Naive thymus-derived CD8-positive, alpha-beta T cell (primary cell): ENCODE measurements at places on chromosomes 12 and 14. TPM values are rescaled to one million over a fixed set of nuclear protein-coding genes. Genes with fewer than 3 reads are reported as not detected.

DNA sequence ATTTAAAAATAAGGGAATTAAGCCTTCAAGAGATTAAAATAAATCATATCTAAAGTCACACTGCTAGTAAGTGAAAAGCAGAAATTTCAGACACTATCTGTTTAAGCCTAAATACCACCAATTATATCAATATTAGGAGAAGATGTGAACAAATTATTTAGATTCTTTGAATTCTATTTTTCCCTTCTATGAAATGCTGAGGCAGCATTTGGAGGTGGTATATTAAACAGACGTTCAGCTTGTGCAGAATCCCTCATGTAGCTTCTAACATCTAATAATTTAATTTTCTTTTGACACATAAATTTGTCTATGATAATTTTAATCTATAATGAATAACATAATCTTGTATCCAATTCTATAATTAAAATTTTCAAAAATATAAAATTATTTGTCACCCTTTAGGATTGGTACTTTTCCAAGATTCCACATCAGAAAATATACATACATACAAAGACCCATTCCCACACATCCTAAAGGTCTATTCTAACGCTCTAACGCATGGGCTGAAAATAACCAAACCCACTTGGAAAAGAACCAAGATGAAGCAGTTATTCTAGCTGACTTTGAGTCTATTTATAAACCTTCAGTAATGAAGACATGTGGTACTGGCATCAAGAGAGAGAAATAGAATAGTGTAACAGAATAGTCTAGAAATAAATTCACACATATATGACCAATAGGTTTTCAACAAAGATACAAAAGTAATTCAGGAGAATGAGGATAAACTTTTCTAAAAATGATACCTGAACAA, 751.8 kb downstream of the GALC start:
- no peak for DNase-seq

DNA sequence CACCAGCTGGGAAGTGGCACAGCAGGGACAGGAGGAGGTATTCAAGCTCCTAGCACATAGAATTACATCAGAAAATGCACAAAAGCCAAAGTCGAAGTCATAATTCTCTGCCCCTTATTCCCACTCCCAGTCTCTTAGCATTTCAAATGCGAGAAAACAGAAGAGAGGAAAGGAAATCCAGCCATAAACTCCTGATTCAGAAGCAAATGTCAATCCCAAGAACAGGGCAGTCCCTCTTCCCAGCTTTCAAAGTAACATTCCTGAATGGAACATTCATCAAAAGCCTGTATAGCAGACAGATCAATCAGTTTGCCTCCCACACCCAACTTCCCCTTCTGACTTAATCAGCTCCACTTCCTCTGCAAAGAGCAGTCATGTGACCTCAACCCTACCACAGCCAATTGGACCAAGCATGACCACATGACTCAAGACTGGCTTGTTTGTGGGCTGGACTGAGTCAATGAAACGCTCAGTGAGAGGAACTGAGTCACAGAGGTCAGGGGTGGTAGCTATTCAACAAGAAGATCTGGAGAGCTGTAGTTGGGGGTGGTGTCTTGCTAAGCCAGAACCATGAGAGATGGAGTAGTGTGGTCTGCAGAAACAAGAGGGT, 41.4 kb upstream of the TUNAR start:
- DNase-seq, result no peak

ACOT6 gene
- not detected for total RNA-seq

HHIPL1 gene
- total RNA-seq, result 0.34 TPM

DNA sequence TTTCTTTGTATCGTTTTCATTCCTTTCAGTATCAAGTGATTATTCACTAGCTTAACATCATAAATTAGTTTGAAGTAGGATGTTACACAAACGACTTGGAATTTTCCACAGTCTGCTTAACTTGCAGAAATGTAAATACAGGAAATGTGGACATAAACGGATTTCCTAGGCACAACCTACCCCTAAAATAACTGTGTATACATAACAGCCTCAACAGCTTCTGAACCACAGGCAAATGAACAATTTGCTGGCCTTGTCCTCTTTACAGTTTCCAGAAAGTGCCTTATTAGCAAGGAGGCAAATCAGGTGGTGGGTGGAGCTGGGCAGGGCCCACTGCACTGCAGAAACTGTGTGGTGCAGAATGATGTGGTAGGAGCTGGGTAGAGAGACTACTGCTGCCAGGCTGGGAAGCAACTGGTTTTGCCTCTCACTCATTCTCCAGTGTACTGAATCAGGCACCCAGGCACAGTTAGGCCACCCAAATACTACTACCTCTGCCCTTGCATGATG, 14.1 kb downstream of the DRAM1 start:
- DNase-seq, result no peak

GRCh38 chr14:24261969-24262327, 1.0 kb downstream of the TGM1 start:
- no peak for DNase-seq

DNA sequence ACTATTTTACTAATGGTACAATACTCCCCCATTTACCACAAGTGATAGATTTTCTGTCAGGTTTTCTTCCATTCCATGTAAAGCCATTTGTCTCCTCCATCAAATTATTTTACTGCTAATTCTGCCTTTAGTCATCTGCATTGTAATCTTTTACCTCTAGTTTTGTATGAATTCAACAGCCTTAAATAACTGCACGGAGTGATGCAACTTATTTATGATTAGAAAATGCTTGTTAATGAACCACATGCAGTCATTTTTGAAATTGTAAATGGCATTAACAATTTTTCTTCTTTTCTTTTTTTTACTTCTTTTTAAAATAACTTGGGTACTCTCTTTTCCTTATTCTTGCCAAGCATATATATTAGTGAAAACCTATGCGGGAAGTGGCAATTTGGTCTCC, 71.5 kb downstream of the RESF1 start:
- DNase-seq, result no peak

- no peak for DNase-seq
Observed at GRCh38 chr14:58635091-58635830, 2.5 kb upstream of the DACT1 start.

- no peak for DNase-seq
Observed at GRCh38 chr14:53038629-53039028, 87.8 kb upstream of the FERMT2 start.

DNA sequence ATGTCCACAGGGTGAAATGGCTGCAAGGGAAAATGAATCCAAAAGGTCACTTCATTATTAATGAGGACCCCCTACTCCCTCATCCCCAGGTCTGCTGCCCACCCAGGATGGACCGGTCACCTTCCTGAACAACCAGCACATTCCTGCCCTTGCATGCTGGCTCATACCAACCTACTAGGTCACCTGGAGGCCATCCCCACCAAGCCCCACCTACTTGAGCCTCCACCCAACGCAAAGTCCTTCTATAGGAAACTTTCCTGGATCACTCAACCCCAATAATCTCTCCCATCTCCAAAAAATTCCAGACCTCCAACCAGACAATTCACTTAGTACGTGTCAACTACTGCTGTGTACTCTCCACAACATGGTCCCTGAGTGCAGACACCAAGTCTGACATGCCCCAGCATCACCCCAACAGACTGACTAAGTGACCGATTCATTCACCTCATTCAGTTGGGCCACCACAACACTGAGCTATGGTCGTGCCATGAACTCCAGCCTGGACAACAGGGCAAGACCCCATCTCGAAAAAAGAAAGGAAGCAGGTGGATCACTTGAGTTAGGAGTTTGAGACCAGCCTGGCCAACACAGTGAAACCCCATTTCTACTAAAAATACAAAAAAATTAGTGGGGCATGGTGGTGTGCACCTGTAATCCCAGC, 18.1 kb downstream of the CLMN start:
- DNase-seq, result no peak

GRCh38 chr12:120847392-120847791, 56.8 kb downstream of the SPPL3 start:
- no peak for DNase-seq

GRCh38 chr12:50662116-50662510, 101.8 kb upstream of the ATF1 start:
- no peak for DNase-seq
